Activated CD4-positive, alpha-beta memory T cell treated with anti-CD3 and anti-CD28 coated beads for 36 hours (primary cell): ENCODE measurements at places on chromosomes 6 and 20. TPM values are rescaled to one million over a fixed set of nuclear protein-coding genes. Genes with fewer than 3 reads are reported as not detected.

GRCh38 chr20:35462351-35462750, 7.0 kb downstream of the CEP250 start:
- no peak for DNase-seq

GRCh38 chr6:105952326-105952725, 133.8 kb upstream of the PRDM1 start:
- DNase-seq: no peak

GRCh38 chr6:142757852-142758628, 186.9 kb downstream of the HIVEP2 start:
- DNase-seq: no peak

GRCh38 chr6:123841067-123841896, 37.6 kb downstream of the NKAIN2 start:
- no peak for DNase-seq

Gene DNAH8
- total RNA-seq: 0.22 TPM
